H54 (cell line): ENCODE measurements at places on chromosomes 2 and 18.

DNA sequence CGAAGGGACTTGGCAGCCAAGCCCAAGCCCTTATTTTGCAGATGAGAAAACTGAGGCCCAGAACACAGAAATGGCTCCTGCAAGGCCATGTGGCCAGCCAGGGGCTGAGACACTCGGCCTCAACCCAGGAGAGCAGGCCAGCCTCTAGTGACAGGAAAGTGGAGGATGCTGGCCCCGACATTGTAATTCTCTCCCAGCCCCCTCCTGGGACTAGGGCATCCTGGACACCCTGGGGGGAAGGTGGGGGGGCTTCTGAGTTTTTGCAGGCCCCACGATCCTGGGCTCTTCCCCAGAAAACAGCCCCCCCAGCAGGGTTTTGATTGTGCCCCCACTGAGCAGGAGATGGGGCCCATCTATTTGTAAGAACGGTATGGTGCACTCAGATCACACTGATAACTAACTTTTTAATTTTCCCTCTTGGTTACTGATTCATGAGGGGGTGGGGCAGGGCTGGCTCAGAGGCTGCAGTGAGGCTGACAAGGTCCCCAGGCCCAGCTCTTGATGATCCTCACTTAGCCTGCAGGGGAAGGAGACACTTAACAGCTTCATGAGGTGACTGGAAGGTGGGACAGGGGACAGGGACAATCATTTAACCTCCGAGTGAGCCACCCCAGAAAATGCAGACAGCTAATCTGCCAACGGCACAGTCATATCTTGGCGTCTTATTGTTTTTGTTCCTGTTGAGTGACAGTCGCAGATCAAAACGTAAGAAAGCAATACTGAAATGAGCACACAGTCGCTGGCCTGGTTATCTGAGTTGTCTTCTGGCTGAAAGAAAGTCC is 18.9 kb downstream of the SMAD7 start:
- DNase-seq, result no peak

- DNase-seq, result no peak
Measured at GRCh38 chr2:11729362-11730212, 16.8 kb upstream of the LPIN1 start.

DNA sequence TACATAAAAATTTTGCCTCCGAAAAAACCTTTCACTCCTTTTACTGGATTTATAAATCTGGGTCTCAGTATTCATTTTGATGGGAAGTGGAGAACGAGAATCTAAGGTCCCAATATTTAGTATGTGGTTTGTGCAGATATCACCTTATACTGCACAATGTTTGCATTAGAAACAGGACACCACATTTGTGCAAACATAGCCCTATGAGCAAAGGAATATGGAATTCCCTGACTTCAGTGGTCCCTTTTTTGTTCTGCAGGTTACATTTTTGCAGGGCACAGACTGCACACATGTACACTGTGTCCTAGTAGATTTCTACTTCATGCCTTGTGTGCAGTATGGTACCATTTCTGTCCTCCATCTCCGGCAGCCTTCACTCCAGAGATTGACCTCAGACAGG is 130.0 kb downstream of the CDH19 start:
- no peak for DNase-seq

GRCh38 chr18:21996351-21996826 is 173.0 kb upstream of the GATA6 start:
- DNase-seq, result no peak

DNA sequence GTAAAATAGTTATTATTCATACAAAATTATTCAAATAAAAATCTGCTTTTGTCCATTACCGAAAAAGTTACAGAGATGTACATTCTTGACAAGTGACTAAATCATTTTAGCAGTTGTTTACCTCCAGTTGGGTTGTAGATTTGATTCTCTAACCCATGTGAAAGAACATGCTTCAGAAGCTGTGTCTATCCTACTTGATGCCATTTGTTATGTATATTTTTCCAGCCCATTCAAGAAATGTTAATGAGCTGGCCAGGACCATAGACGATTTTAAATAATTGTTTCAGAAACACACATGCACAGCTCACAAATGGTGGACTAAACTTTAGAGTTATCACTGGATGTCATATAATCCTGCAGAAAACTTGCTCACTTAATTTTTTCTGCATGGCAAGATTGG is 391.1 kb upstream of the REG3G start:
- no peak for DNase-seq

- no peak for DNase-seq
Measured at GRCh38 chr2:54863660-54864059, 140.2 kb downstream of the EML6 start.

GRCh38 chr2:71069376-71069775 is 928 bp downstream of the NAGK start:
- DNase-seq, result no peak

DNA sequence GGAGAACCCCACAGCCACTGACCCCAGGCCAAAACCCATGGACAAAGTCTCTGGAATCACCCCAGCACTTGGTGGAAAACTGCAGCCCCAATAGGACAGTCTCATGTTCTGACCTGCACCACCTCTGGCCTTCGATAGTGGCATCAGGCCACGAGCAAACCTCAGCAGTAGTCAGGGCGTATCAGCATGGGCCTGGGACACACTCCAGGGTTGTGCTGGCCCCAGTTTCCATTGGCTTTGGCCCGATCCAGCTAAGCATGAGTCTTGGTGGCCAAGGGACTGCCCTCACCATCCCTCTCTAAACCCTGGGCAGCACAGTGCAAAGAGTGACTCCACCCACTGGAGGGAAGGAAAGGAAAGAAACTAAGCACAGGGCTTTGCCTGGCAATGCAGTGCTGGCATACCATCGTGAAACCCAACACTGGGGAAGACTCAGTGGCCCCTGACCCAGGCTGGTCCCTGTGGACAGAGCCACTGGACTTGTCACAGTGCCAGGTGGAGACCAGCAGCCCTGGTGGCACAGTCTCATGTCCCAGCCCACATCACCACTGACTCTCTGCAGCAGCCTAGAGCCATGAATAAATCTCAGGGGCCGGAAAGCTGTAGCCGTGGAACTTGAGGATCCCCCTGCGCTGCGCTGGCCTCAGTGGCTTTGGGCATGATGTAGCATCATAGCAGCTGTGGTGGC is 46.3 kb downstream of the ZNF519 start:
- no peak for DNase-seq
